ENCODE measurements at places on chromosomes 12 and 14.
A peak's percentile ranks its signal among the peaks of the same experiment; 100 is the strongest.

DNA sequence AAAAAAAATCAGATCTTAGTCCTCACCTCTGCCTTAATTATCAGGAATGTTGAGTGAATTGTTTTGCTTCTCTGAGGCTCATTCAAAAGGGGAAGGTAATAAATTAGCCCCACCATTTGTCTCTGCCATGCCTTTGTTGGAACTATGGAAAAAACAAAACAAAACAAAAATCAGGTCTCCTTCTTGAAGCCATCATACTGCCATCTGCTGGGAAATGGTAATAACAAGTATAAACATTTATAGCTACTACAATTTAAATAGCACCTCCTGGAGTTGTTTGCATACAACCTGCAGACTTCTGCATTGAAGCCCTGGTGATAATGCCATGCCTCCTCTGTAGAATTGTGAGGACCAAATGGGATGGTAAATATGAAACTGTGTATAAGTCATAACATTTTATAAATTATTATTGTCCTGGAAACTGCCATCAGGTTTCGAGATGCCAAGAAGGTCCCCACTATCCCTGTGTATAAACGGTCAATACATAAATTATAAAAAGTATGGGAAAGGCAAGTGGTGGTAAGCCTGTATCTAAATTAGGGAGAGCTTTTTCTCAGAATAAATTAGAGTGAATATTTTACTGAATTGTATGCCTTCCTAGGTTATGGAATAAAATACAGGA is 87.2 kb upstream of the FGD4 start:
- DNase-seq = no peak

- DNase-seq = no peak
Observed at GRCh38 chr12:117552971-117553370, 191.5 kb upstream of the NOS1 start.

- DNase-seq = no peak
Observed at GRCh38 chr12:9642606-9643265, 26.8 kb upstream of the CLEC2D start.

- DNase-seq = no peak
Observed at GRCh38 chr12:12718381-12718759, 1.2 kb downstream of the CDKN1B start.

GRCh38 chr12:13023811-13024530 is 20.2 kb upstream of the FAM234B start:
- DNase-seq = no peak

DNA sequence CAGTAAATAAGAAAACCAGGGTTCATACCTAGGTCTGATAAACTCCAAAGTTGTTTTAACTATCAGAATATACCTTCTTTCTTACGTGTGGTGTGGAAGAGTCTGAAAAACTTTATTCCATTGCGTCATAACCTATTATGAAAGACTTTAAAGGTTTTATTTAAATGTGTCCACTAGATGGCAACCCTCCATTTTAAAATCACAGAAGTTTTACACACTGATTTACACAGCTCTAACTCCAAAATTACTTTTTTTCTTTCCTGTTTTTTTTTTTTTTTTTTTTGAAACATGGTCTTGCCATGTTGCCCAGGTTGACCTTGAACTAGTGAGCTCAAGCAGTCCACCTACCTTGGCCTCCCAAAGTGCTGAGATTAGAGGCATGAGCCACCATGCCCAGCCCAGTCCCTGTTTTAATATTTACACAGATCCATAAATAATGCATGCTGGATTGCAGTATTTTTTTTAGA is 17.3 kb upstream of the TMPRSS12 start:
- DNase-seq = no peak

GRCh38 chr12:56158926-56159461 is 835 bp downstream of the MYL6 start:
- peak; percentile 30 for DNase-seq

- no peak for DNase-seq
Observed at GRCh38 chr14:99821519-99822508, 28.6 kb downstream of the EML1 start.

DNA sequence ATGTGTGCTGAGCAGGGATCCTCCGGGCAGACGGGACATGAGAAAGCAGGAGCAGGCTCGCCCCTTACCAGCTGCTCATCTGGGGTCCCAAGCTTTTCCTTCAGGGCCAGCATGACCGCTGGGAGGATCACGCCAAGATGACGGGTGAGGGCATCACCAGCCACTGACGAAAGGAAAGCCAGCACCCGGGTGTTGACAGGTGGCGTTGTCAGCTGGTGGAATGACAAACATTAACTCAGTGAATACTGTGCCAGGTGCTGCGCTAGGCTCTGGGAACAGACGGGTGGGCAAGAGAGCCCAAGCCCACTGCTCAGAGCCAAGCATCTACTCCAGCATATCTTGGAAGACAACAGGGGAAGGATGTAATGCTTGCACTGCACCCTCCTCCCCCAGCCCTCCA is 21.3 kb upstream of the RAB35 start:
- no peak for DNase-seq

Measured in stimulated activated CD4-positive, alpha-beta T cell treated with anti-CD3 and anti-CD28 coated beads, Interleukin-12 subunit alpha, Interleukin-12 subunit beta, amount 100 ng/mL, for 24 hours (primary cell).